ENCODE measurements at places on chromosomes 5 and 9. TPM values are rescaled to one million over a fixed set of nuclear protein-coding genes. Genes with fewer than 3 reads are reported as not detected.

GRCh38 chr5:41695920-41696582 lies 174.2 kb downstream of the OXCT1 start:
- H3K36me3 ChIP-seq = no peaks in the 10 kb centered on the region
- no peaks in the 10 kb centered on the region for H3K27me3 ChIP-seq
- no peak for DNase-seq
- H3K27ac ChIP-seq = no peak overlapping the region

GRCh38 chr9:108395421-108395820 lies 460.4 kb downstream of the ACTL7B start:
- DNase-seq = no peak
- H3K4me3 ChIP-seq = no peak overlapping the region
- H3K27me3 ChIP-seq = no peaks in the 10 kb centered on the region
- H3K4me1 ChIP-seq = no peaks in the 10 kb centered on the region

GRCh38 chr5:136020001-136020382 lies 8.8 kb upstream of the TGFBI start:
- no peaks in the 10 kb centered on the region for H3K36me3 ChIP-seq
- H3K27ac ChIP-seq = peak overlapping the region; percentile 68
- no peak overlapping the region for H3K4me3 ChIP-seq
- H3K4me1 ChIP-seq = peaks cover 81% of the 10 kb centered on the region
- no peaks in the 10 kb centered on the region for H3K27me3 ChIP-seq

- H3K4me3 ChIP-seq = no peak overlapping the region
- peaks cover 4% of the 10 kb centered on the region for H3K4me1 ChIP-seq
- DNase-seq = peak; percentile 52
Measured at GRCh38 chr9:133718563-133719315, 19.4 kb downstream of the SARDH start.

- no peak overlapping the region for H3K27ac ChIP-seq
- H3K4me1 ChIP-seq = no peaks in the 10 kb centered on the region
- DNase-seq = no peak
Measured at GRCh38 chr5:5145651-5146529, 5.8 kb downstream of the ADAMTS16 start.

GRCh38 chr5:72280581-72281069 lies 39.4 kb downstream of the MRPS27 start:
- H3K27ac ChIP-seq = peak overlapping the region; percentile 81
- no peaks in the 10 kb centered on the region for H3K36me3 ChIP-seq
- no peak overlapping the region for H3K4me3 ChIP-seq
- no peaks in the 10 kb centered on the region for H3K27me3 ChIP-seq
- H3K4me1 ChIP-seq = peaks cover 40% of the 10 kb centered on the region

DNA sequence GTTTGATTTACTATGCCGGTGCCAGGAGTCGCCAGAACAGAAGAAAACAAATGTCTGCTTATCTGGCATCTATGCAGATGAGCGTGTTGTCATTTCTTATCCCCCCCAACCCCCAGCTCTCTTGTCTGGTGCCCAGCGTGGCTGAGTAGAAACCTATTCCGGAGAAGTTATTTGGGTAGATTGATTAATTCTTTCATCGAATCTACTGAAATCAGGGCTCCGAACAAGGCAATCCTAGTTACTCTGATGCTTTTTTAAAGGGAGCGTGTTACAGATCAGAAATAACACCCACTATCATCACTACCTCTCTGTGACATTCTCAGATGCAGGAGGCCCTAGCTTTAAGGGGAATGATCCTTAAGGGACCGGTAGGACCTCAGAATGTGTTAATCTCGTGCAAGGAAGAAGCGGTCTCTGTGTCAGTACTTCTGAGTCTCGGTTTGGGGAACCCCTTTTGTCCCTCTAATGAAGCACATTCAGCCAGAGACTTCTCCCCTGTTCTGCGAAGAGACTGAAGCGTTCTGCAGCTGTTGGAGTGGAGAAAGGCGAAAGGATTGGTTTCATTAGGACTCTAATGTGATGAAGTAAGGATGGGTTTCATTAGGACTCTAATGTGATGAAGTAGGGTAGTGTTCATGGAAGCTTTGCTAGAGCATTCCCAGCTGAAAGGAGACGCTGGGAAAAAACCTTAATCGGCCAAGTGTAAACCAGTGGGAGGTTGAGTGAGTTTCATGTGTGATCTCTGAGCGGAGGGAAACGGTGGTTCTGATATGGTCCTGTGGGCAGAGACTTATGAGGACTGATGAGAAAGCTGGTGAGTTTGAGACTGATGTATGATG lies 1.5 kb downstream of the PIP5K1B start:
- H3K36me3 ChIP-seq = no peaks in the 10 kb centered on the region
- H3K4me1 ChIP-seq = peaks cover 6% of the 10 kb centered on the region
- peak overlapping the region; percentile 51 for H3K4me3 ChIP-seq
- H3K27me3 ChIP-seq = no peaks in the 10 kb centered on the region
- H3K27ac ChIP-seq = peak overlapping the region; percentile 85

BTNL8 gene
- total RNA-seq = 0.27 TPM

GRCh38 chr5:164532235-164532900 lies 1026.9 kb downstream of the MAT2B start:
- H3K4me1 ChIP-seq = peaks cover 14% of the 10 kb centered on the region
- no peaks in the 10 kb centered on the region for H3K27me3 ChIP-seq
- no peak for DNase-seq

DNA sequence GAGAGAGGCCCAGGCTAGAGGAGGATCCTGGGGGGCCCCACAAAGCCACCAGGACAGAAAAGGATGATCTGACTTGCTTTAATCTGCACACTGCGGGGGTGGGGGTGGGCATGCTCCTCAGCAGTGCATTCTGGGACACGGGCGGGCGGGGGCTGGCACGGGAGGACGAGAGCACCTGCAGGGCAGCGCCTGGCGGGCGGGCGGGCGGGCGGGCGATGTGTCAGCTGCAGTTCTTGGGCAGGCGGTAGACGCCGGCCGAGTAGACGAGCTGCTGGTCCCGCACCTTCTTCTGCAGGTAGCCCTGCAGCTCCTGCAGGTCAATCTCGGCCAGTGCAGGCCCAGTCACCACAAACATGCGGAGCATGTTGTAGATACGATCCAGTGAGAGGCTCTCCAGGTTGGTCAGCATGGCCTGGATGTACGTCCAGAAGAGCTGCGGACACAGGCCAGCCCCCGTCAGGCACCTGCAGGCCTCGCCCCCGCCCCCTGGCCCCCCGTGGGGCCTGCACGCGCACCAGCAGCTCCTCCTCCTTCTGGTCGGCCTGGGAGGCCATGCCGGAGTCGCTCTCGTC lies 3.0 kb upstream of the TMEM210 start:
- H3K27ac ChIP-seq = no peak overlapping the region
- no peak overlapping the region for H3K4me3 ChIP-seq
- H3K36me3 ChIP-seq = peaks cover 6% of the 10 kb centered on the region
- DNase-seq = no peak
- peaks cover 40% of the 10 kb centered on the region for H3K27me3 ChIP-seq

DNA sequence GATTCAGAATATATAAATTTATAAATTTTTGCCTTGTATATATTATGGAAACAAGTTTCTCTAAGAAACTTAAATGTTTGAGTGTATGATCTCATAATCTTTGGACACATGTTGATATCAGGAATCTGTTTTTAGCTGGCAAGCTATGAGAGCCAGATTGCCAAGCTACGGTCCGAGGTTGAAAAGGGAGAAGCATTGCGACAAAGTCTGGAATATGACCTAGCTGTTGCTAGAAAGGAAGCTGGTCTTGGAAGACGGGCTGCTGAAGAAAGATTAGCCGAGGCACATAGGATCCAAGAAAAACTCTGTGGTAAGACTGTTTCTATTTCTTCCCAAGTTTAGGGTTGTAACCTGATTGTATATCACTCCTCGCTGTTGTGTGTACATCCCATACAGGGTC lies 25.9 kb downstream of the CCDC171 start:
- no peaks in the 10 kb centered on the region for H3K36me3 ChIP-seq
- H3K4me3 ChIP-seq = no peak overlapping the region
- H3K27me3 ChIP-seq = no peaks in the 10 kb centered on the region

DNA sequence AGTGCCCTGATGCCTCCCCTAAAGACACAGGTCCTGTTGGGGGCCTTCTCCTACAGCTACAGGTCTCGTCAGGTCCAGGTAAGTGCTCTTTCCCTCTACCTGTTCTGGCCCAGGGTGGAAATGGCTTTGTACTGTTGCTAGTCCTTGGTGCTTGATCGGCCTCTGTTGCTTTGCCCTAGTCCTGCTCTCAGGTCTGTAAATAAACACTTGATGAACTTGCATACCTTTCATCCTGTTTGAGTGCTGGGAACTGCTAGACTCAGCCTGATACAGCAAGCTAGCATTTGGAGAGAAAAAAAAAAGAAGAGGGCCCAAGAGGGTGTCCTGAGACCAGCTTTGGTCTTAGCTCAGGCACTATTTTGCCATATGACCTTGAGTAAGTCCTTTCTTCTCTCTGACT lies 21.8 kb upstream of the ZNF618 start:
- H3K36me3 ChIP-seq = no peaks in the 10 kb centered on the region
- H3K4me1 ChIP-seq = no peaks in the 10 kb centered on the region
- no peak overlapping the region for H3K27ac ChIP-seq
- H3K27me3 ChIP-seq = no peaks in the 10 kb centered on the region

RELL2 gene
- 2.5 TPM for total RNA-seq

- no peaks in the 10 kb centered on the region for H3K36me3 ChIP-seq
- no peaks in the 10 kb centered on the region for H3K27me3 ChIP-seq
- no peak for DNase-seq
- H3K27ac ChIP-seq = no peak overlapping the region
Measured at GRCh38 chr9:31030741-31031202, 1353.7 kb upstream of the ACO1 start.

DNA sequence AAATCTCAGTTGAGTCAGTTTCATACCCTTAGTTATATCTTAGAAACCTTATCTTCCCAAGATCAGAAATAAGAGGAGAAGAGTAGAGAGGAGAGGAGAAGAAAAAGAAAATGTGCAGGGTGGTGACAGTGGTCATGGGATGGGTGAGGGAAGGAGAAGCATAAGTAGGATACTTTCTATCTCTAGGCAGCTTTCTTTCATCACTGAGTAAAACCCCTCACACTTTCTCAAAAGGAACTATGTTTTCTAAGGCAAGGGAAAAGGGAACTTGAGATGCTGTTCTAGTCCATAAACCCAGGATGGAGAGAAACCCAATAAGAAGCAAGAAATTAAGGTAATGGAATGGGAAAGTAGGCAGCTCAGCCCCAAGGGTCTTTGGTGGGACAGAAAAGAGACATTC lies 225.3 kb downstream of the MCTP1 start:
- H3K27me3 ChIP-seq = no peaks in the 10 kb centered on the region
- H3K27ac ChIP-seq = no peak overlapping the region
- H3K36me3 ChIP-seq = no peaks in the 10 kb centered on the region
- DNase-seq = no peak

- DNase-seq = no peak
- H3K27ac ChIP-seq = no peak overlapping the region
- H3K36me3 ChIP-seq = no peaks in the 10 kb centered on the region
- peaks cover 43% of the 10 kb centered on the region for H3K27me3 ChIP-seq
Measured at GRCh38 chr5:1887588-1888360, 5.0 kb upstream of the IRX4 start.

- no peaks in the 10 kb centered on the region for H3K4me1 ChIP-seq
- H3K4me3 ChIP-seq = no peak overlapping the region
- no peak overlapping the region for H3K27ac ChIP-seq
- no peak for DNase-seq
- no peaks in the 10 kb centered on the region for H3K36me3 ChIP-seq
Measured at GRCh38 chr5:132138260-132138659, 64.7 kb downstream of the CSF2 start.

ALG2 gene
- total RNA-seq = 15.1 TPM

CD14 gene
- 58.1 TPM for total RNA-seq

GRCh38 chr5:176785184-176786145 lies 24.9 kb upstream of the UNC5A start:
- no peaks in the 10 kb centered on the region for H3K4me1 ChIP-seq
- H3K27ac ChIP-seq = no peak overlapping the region
- H3K36me3 ChIP-seq = no peaks in the 10 kb centered on the region
- H3K27me3 ChIP-seq = no peaks in the 10 kb centered on the region
- DNase-seq = peak; percentile 46
- H3K4me3 ChIP-seq = no peak overlapping the region

AFAP1L1 gene
- total RNA-seq = 8.2 TPM

- H3K27me3 ChIP-seq = peaks cover 78% of the 10 kb centered on the region
- peaks cover 37% of the 10 kb centered on the region for H3K4me1 ChIP-seq
- H3K27ac ChIP-seq = no peak overlapping the region
- H3K4me3 ChIP-seq = no peak overlapping the region
- no peak for DNase-seq
- H3K36me3 ChIP-seq = no peaks in the 10 kb centered on the region
Measured at GRCh38 chr5:173229966-173230689, 4.9 kb downstream of the NKX2-5 start.

DNA sequence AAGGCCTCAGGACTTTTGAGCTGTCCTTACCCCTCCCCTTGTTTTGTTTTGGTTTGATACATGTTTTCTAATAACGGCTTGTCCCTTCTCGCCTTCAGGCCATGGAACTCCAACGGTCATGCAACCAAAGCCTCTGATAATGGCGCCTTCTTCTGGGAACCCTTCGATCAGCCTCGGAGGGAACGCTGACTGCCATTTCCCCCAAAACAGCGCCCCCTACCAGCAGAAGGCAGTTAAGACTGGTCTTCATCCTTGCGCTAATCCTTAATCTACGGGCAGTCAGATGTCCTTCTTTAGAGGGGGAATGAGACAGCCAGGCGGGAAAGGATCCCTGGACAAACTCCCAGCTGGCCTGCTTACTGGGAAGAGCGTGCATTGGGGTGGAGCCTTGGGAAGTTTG lies 276.6 kb downstream of the ICE1 start:
- no peaks in the 10 kb centered on the region for H3K36me3 ChIP-seq
- DNase-seq = no peak
- no peaks in the 10 kb centered on the region for H3K27me3 ChIP-seq
- H3K4me3 ChIP-seq = no peak overlapping the region

PCDHGB3 gene
- total RNA-seq = 6.1 TPM

DNA sequence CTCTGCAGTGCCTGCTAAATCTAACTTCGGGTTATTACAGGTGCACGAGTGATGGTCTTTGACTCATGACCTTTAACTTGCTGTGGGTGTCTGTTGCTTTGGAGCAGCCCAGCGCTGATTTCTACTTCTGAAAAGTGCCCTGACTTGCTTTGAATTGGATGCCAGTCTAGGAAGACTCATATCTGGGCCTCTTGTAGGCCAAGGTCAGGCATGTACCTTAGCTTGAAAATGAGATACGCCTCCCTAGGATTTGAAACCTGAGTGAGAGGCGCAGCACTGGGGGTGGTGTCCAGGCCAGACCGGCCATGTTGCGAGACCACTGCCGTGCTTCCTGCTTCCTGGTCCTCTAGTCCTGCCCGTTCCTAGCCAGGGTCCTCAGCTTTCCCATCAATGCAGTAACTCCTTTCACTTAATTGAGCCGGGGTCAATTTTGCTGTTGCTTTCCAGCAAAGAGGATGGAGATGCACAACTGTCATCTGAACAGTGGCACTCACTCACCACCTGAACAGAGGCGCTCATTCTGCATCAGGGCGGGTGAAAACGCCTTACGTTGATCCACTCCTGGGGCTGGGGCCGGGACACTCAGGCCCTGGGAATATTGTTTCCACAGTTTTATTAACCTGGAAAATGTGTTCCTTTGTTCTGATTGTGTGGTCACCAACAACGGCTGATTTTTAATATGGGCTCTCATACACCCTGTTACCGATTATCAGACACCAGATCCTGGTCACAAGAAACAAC lies 14.3 kb downstream of the PCAT7 start:
- no peak overlapping the region for H3K4me3 ChIP-seq
- H3K4me1 ChIP-seq = no peaks in the 10 kb centered on the region
- no peak overlapping the region for H3K27ac ChIP-seq
- no peaks in the 10 kb centered on the region for H3K36me3 ChIP-seq
- no peak for DNase-seq
- no peaks in the 10 kb centered on the region for H3K27me3 ChIP-seq

GRCh38 chr9:125747765-125748445 lies 732 bp downstream of the PBX3 start:
- H3K27ac ChIP-seq = peak overlapping the region; percentile 90
- peak; percentile 70 for DNase-seq
- peaks cover 33% of the 10 kb centered on the region for H3K4me1 ChIP-seq
- H3K4me3 ChIP-seq = peak overlapping the region; percentile 75
- H3K27me3 ChIP-seq = no peaks in the 10 kb centered on the region

Data from sigmoid colon (tissue), 7 donors.